ENCODE measurements at places on chromosomes 4 and X.

DNA sequence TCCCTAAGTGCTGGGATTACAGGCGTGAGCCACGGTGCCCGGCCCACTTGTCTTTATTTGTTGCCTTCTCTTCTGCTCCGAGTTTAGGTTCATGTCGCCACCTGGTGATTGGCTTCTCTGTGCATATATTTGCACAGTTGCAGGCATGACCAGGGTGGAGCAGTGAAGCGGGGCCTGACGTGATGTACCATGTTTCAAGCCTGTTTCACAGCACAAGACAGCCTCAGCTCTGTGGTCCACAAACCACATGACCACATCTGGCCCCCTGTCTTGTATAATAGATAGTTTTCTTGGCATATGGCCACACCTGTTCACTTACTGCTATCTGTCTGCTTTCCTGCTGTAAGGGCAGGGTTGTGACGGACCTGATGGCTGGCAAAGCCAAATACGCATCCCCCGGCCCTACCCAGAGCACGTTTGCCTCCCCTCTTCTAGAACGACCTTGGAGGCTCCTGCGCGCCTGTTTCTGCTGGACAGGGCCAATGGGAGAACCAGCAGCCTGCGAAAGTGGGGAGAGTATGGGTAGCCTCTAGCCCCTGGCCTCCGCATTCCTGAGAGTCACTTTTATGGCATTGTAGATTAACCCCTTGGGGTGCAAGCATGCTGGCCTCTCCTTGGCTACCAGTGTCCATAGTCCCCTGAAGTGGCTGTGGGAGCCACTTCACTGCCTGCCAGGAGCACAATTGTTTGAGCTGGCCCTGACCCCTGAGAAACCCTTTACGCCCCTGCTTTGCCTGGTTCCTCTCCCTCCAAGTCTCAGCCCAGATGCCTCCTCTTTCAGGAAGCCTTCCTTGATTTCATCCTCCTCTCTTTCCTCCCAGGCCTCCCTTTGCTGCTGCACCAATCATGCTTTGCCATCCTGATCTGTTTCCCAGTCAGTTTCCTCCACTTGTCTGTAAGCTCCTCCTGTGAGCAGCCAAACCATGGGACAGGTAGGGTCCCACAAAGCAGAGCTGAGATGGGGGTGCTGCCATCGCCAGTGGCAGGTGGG lies 6.0 kb upstream of the SH3TC1 start:
- no peak for DNase-seq

DNA sequence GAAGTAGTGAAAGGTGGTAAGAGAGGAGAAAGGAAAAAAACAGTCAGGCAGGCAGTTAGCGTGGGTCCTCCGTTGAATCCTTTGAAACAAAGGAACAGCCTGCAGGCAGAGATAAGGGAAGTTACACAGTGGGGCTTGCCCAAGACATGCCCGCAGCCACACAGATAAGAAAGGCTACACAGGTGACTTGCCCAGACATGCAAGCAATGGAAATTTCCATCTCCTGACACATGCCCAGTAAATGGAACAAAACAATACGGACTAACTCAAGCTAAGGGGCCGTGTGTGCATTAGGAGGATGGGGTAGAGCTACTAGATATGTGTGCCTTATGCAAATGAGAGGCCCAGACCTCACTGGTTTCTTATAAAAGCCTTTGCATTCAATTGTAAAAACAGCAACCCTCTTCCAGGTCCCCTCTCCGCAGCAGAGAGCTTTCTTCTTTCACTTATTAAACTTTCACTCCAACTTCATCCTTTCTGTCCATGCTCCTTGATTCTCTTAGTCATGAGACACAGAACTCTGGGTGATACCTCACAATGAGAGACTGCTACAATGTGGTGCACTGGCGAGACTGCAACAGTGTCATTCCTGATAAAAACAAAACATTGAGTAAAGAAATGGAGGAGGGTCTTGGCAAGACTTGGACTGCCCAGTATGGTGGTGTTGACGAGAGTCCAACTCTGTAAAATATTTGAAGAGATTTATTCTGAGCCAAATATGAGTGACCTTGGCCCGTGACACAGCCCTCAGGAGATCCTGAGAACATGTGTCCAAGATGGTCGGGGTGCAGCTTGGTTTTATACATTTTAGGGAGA lies 997.4 kb upstream of the PRKX start:
- DNase-seq, result no peak

- no peak for DNase-seq
Measured at GRCh38 chr4:71827826-71828225, 43.9 kb upstream of the GC start.

GRCh38 chr4:76144546-76144945 lies 3.7 kb downstream of the NUP54 start:
- DNase-seq, result no peak

GRCh38 chr4:88166608-88167007 lies 8.2 kb upstream of the ABCG2 start:
- DNase-seq, result no peak

DNA sequence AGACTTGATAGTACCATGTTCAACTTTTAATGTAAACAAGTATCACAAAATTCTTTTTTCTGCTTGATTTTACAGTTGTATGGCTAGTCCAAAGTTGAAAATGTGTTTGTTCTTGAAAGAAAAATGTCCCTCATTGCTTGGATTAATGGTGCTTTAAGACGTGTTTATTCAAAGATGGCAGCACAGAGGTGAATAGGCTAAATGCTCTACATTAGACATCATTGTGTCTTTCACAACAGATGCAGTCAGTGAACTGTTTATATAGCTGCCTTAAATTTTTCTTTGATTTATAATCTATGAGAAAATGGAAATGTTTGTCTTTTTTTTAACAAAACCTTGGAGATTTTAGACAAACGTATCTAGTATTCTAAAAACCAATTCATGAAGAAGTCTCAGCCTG lies 137.3 kb downstream of the BMPR1B start:
- no peak for DNase-seq

DNA sequence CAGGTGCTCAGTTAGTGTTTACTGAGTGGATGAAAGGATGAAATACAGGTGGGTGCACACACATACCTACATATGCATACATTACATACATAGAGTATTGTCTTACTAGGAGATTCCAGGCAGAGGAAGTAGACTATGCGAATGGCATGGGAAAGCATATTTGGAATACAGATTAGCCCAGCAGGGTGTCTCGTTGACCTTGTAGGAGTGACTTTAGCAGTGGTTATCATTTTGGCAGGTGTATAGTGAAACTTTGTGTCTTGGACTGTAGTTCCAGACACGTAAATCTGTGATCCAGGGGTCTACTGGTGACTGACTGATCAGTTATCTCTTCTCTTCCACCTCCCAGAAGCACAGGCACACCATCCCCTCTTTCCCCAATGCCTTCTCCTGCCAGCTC lies 86.3 kb downstream of the KLHL8 start:
- no peak for DNase-seq

- no peak for DNase-seq
Measured at GRCh38 chrX:130179579-130180215, 7.9 kb downstream of the RAB33A start.

DNA sequence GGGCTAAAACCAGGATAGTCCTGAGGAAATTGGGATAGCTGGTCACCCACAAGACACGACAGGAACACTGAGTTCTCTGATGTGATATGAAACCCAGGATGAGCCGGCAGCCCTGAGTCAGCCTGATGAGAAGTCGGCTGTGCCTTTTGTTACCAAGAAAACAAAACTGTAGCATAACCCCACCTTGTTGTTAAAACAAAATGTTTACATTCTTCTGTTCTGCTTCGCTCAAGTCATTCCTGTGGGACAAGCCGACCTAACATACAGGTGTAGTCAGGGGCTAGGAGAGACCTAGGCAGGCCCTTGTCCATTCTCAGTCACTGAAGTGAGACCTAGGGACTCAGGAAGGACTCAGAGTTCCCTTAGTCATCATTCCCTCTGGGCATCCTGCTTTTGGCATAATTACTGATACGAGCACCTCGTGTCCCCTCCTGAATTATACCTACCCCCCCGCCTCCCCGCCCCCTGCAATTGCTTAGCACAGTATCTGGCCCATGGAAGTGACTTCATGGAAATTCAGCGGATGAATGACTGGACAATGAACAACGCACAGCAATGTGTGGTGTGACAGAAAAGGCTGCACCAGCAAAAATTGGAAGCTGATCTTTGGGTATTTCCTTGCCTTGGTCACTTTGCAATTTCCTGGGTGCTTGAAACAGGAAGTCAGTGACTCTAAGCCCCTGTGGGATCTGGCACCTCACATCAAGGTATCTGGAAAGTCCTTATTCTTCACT lies 31.9 kb upstream of the TLR2 start:
- no peak for DNase-seq

DNA sequence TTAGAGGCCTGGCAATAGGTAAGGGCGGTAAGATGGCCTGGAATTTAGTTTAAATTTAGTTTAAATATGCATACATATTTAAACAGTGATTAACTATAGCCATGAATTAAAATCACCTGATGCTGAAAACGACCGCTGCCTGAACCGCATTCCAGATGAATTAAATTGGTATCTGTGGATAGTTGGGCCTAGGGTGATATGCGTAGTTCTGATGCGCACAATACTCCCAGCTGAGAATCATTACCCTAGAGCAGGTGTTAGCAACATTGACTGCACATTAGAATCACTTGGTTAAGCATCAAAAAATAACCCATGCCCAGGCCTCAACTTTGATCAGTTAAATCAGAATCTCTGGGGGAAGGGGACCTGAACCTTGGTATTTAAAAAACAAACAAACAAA lies 432.4 kb downstream of the GBA3 start:
- no peak for DNase-seq

Measured in activated CD8-positive, alpha-beta memory T cell treated with anti-CD3 and anti-CD28 coated beads for 1 hour (primary cell).